Natural killer cell (primary cell): ENCODE measurements at places on chromosomes 7 and 10. TPM values are rescaled to one million over a fixed set of nuclear protein-coding genes. Genes with fewer than 3 reads are reported as not detected.

SHH gene
- total RNA-seq, result not detected

FRMPD2 gene
- total RNA-seq, result not detected

AGAP9 gene
- 11.1 TPM for total RNA-seq

NPY4R2 gene
- total RNA-seq, result not detected

DNA sequence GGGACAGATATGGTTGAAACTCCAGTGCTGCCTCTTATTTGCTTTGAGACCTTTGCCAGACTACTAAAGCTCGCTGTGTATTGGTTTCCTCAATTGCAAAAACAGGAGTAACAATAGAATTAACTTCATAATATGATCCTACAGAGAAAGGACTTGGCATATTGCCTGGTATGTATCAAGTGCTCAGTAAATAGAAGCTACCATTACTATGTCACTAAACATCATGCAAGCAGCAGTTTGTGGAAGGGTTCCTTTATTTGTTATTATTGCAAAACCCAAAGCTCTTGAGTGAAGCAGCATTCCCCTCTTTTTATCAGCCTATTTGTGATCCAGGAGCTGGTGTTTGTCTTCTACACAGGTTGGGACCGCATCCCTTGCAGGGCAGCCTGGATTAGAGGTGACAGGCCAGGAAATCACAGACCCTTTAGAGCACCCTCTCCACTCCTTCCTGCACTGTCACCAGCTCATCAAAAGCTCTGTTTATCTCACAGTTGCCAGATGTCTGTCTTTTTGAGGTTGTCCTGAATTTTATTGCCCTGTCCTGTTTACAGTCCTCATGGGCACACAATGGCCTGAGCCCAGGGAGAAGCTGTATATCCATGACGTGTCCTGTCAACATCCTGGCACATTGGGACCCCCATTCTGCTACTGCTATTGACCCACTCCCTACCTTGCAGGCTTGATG is 121.5 kb downstream of the SNX10 start:
- H3K4me1 ChIP-seq, result no peaks in the 10 kb centered on the region
- H3K27me3 ChIP-seq, result no peaks in the 10 kb centered on the region

ANKRD61 gene
- not detected for total RNA-seq

GRCh38 chr10:69728335-69728870 is 73.3 kb upstream of the COL13A1 start:
- no peak overlapping the region for H3K4me3 ChIP-seq
- no peak overlapping the region for H3K27ac ChIP-seq
- no peaks in the 10 kb centered on the region for H3K27me3 ChIP-seq
- DNase-seq, result no peak

- peaks cover 13% of the 10 kb centered on the region for H3K36me3 ChIP-seq
- H3K27me3 ChIP-seq, result no peaks in the 10 kb centered on the region
- peaks cover 9% of the 10 kb centered on the region for H3K4me1 ChIP-seq
These were observed 25.8 kb upstream of the TMEM120A start for GRCh38 chr7:76020031-76020714.

GRID1 gene
- total RNA-seq, result not detected

GIMAP1 gene
- 11.1 TPM for total RNA-seq

- no peaks in the 10 kb centered on the region for H3K36me3 ChIP-seq
- no peaks in the 10 kb centered on the region for H3K27me3 ChIP-seq
- no peak for DNase-seq
- no peak overlapping the region for H3K27ac ChIP-seq
These were observed 388.2 kb upstream of the PODXL start for GRCh38 chr7:131944556-131945069.
